Body of pancreas (tissue), 4 donors: ENCODE measurements at places on chromosomes 4 and X. TPM values are rescaled to one million over a fixed set of nuclear protein-coding genes. Genes with fewer than 3 reads are reported as not detected.
A peak's percentile ranks its signal among the peaks of the same experiment; 100 is the strongest.

GRCh38 chr4:123599061-123599919 lies 202.7 kb downstream of the SPRY1 start:
- H3K36me3 ChIP-seq: no peaks in the 10 kb centered on the region
- peaks cover 20% of the 10 kb centered on the region for H3K4me1 ChIP-seq
- DNase-seq: no peak
- H3K27ac ChIP-seq: peak overlapping the region; percentile 72
- H3K4me3 ChIP-seq: no peak overlapping the region

Gene DCAF8L2
- total RNA-seq: not detected

GRCh38 chr4:112348488-112349158 lies 51.5 kb downstream of the ALPK1 start:
- H3K36me3 ChIP-seq: no peaks in the 10 kb centered on the region
- no peaks in the 10 kb centered on the region for H3K4me1 ChIP-seq
- no peak overlapping the region for H3K4me3 ChIP-seq
- no peak for DNase-seq

DNA sequence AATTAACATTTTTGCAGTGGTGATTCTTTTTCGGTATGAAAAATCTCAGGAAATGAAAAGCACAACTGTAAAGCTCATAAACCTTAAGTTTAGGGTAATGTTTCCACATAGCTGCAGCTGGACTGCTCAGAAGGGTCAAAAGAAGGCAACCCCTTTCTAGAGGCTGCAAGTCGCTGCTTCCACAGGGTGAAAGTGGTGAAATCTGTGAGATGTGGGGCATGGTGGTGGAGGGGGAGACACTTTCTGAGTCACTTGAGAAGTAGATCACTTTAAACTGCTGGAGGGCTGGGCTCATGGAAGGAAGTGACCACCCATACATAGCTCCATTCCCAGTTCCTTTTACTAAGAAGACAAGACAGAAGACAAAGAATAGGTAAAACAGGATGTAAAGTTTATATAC lies 8.7 kb downstream of the SFRP2 start:
- H3K4me1 ChIP-seq: no peaks in the 10 kb centered on the region
- no peak for DNase-seq
- H3K27me3 ChIP-seq: no peaks in the 10 kb centered on the region
- no peaks in the 10 kb centered on the region for H3K36me3 ChIP-seq
- no peak overlapping the region for H3K27ac ChIP-seq
- H3K4me3 ChIP-seq: no peak overlapping the region

Gene SPIN2A
- total RNA-seq: 0.99 TPM

GRCh38 chr4:81445196-81445595 lies 26.5 kb downstream of the RASGEF1B start:
- DNase-seq: no peak
- no peaks in the 10 kb centered on the region for H3K27me3 ChIP-seq

GRCh38 chrX:68490644-68491043 lies 8.2 kb upstream of the YIPF6 start:
- H3K36me3 ChIP-seq: no peaks in the 10 kb centered on the region
- H3K4me1 ChIP-seq: no peaks in the 10 kb centered on the region
- DNase-seq: no peak

- DNase-seq: no peak
- no peak overlapping the region for H3K4me3 ChIP-seq
- H3K4me1 ChIP-seq: peaks cover 15% of the 10 kb centered on the region
- no peaks in the 10 kb centered on the region for H3K27me3 ChIP-seq
Measured at GRCh38 chr4:16133406-16133805, 49.6 kb upstream of the PROM1 start.

GRCh38 chr4:40180356-40180755 lies 16.5 kb upstream of the RHOH start:
- no peak overlapping the region for H3K27ac ChIP-seq
- no peaks in the 10 kb centered on the region for H3K36me3 ChIP-seq
- no peak overlapping the region for H3K4me3 ChIP-seq
- DNase-seq: no peak
- H3K27me3 ChIP-seq: no peaks in the 10 kb centered on the region

GRCh38 chrX:145848448-145848847 lies 30.8 kb downstream of the SLITRK2 start:
- H3K36me3 ChIP-seq: no peaks in the 10 kb centered on the region
- no peaks in the 10 kb centered on the region for H3K4me1 ChIP-seq
- no peaks in the 10 kb centered on the region for H3K27me3 ChIP-seq
- H3K4me3 ChIP-seq: no peak overlapping the region

DNA sequence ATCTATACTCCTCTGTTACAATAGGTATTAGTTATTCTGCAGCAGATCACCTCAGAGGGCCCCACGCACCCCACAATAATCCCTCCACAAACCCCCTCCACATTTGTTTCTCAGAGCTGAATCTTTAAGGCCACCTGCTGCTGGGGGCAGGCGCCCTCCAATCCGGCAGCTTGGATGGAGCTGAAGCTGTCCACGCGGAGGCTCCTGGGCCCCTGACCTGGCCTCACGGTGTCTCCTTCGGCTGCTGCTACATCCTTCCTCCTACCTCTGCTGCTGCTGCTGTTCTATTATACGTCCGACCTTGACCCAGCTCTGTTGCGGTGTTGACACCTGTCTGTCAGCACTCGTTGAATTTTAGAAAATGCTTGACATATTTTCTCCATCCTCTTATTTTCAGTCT lies 430.2 kb upstream of the ZFP42 start:
- no peak overlapping the region for H3K4me3 ChIP-seq
- H3K36me3 ChIP-seq: no peaks in the 10 kb centered on the region
- DNase-seq: no peak
- H3K4me1 ChIP-seq: no peaks in the 10 kb centered on the region
- no peak overlapping the region for H3K27ac ChIP-seq
- no peaks in the 10 kb centered on the region for H3K27me3 ChIP-seq

Gene KLKB1
- 2.6 TPM for total RNA-seq

GRCh38 chr4:96471956-96472867 lies 632.3 kb downstream of the PDHA2 start:
- H3K27ac ChIP-seq: no peak overlapping the region
- H3K27me3 ChIP-seq: no peaks in the 10 kb centered on the region
- H3K4me1 ChIP-seq: no peaks in the 10 kb centered on the region
- H3K36me3 ChIP-seq: no peaks in the 10 kb centered on the region
- no peak for DNase-seq

DNA sequence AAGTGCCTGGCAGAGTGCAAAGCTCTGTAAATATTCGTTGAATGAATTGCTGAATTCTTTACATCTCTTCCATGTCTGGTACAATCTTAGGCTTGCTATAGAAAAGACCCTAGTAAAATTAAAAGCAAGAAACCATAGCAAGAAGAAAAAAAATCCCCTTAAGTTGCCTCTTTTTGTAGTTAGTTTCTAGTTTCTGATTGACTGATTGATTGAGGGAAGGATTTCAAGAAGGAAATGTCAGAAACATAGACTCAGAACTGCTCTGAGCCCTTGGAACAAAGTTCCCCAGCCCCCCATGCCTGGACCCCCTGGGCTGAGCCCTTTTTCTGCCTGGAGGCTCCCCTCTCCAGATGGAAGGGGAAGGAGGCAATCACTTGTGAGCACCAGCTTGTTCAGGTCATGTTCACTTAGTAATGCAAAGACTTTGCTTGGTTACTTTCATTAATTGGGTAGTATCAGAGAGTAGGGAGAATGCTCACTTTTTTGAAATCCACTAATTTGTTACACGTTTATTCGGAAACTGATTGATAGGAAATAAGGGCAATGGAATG lies 35.6 kb downstream of the DAPP1 start:
- no peak for DNase-seq
- H3K4me3 ChIP-seq: no peak overlapping the region
- H3K27ac ChIP-seq: no peak overlapping the region
- no peaks in the 10 kb centered on the region for H3K27me3 ChIP-seq
- peaks cover 7% of the 10 kb centered on the region for H3K4me1 ChIP-seq

Gene OTUD6A
- total RNA-seq: not detected

GRCh38 chr4:92992758-92993157 lies 689.0 kb downstream of the GRID2 start:
- H3K36me3 ChIP-seq: no peaks in the 10 kb centered on the region
- DNase-seq: no peak
- H3K4me1 ChIP-seq: peaks cover 20% of the 10 kb centered on the region
- H3K27ac ChIP-seq: no peak overlapping the region

Gene ZDHHC15
- 2.3 TPM for total RNA-seq

Gene RFC1
- total RNA-seq: 30.9 TPM

DNA sequence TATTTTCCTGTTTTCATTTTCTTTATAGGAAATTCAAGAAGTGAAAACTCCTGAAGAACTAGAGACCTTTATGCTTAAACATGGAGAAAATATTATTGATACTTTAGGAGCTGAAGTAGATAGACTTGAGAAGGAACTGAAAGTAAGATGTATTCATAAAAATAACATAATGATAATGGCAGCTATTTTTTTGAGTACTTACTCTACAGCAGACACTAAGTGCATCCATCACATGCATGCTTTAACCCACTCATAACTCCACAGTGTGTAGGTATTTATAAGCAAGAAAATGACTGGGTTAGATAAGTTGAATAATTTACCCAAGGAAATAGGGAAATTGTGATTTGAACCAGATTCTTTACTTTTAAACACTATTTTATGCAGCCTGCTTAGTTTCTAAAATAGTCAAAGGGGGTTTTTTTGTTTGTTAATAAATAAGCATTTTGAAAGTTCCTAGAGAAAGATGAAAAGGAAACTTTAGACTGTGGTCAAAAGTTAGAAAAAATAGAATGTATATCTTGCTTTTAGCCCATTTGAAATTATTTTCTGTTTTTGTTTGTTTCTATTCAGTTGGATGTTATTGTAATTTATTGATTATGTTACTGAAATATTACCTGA lies 74.2 kb downstream of the BEND4 start:
- H3K36me3 ChIP-seq: peaks cover 4% of the 10 kb centered on the region
- H3K27me3 ChIP-seq: no peaks in the 10 kb centered on the region
- no peak overlapping the region for H3K4me3 ChIP-seq
- no peaks in the 10 kb centered on the region for H3K4me1 ChIP-seq
- DNase-seq: no peak

DNA sequence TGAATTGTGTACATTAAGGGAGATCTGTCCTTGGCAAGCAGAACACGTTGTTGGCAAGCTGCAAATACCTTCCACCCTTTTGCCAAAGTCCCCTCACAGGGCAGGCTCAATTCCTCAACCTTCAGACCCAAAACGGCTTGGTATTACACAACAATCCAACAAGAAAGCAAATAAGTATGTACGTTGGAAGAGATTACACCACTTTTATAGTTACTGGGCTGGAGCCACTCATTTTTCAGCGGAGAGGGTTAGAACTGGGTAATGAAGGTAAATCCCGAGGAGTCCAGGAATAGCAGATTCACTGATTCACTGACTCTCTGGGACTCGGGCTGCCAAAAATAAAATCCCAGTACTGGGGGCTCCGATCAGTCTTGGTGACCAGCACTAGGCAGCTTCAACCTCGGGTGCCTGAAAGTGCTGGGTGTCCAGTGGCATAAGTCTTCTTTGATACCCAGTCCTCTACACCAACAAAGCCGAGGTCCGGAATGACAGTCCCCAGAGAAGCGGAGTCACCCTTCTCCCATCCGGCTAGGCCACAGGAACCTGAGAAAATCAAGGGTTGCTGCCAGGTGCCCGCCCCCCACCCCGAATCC lies 587 bp downstream of the TIMM8A start:
- DNase-seq: no peak
- peak overlapping the region; percentile 62 for H3K4me3 ChIP-seq
- no peaks in the 10 kb centered on the region for H3K27me3 ChIP-seq
- peaks cover 12% of the 10 kb centered on the region for H3K4me1 ChIP-seq

Gene GSPT2
- total RNA-seq: 3.1 TPM

Gene ELF4
- total RNA-seq: 1.6 TPM

- no peaks in the 10 kb centered on the region for H3K4me1 ChIP-seq
- no peaks in the 10 kb centered on the region for H3K36me3 ChIP-seq
- no peak overlapping the region for H3K4me3 ChIP-seq
- DNase-seq: no peak
Measured at GRCh38 chrX:70998411-70999027, 67.6 kb upstream of the SLC7A3 start.

Gene PDGFC
- total RNA-seq: 19.1 TPM

DNA sequence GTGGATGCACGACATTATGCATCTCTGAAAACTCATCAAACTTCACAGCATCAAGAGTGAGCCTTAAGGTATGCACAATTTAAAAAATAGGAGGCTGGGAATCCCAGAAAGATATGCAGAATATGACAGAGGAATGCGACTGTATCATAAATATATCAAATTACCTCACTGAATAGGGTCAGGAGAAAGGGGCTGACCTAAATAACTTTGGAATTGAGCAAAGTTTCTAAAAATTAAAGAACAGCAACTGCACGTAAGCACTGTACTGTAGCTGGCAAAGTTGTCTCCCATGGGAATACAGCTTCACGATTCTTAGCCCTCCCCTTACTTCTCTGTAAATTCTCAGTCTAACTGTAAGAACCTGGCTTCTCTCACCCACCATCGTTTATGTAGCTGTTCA lies 397.4 kb upstream of the ZFP42 start:
- no peaks in the 10 kb centered on the region for H3K27me3 ChIP-seq
- no peaks in the 10 kb centered on the region for H3K4me1 ChIP-seq
- H3K36me3 ChIP-seq: no peaks in the 10 kb centered on the region
- DNase-seq: no peak
- no peak overlapping the region for H3K4me3 ChIP-seq

- no peak overlapping the region for H3K4me3 ChIP-seq
- no peak overlapping the region for H3K27ac ChIP-seq
- H3K36me3 ChIP-seq: no peaks in the 10 kb centered on the region
Measured at GRCh38 chr4:37279894-37280592, 35.5 kb downstream of the NWD2 start.

Gene HTR2C
- total RNA-seq: not detected

Gene DOCK11
- total RNA-seq: 15.8 TPM

Gene KCNIP4
- total RNA-seq: not detected

Gene PRIMPOL
- 15.0 TPM for total RNA-seq

DNA sequence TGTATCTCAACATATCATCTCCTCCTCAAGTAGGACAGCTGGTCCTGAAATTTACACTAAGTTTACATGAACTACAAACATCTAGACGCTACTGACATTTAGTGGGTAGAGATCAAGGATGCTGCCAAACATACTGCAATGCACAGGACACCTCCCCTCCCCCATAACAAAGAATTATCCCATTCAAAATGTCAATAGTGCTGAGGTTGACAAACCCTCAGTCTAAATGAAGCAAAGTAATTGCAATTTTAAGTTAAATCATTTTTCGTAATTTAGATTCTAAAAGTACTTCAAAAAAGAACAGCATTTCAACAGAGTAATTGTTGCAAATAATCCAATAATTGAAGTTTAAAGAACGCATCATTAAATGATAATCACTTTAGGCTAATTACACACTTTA lies 1.2 kb downstream of the PRMT9 start:
- no peak overlapping the region for H3K4me3 ChIP-seq
- no peaks in the 10 kb centered on the region for H3K27me3 ChIP-seq
- H3K4me1 ChIP-seq: peaks cover 13% of the 10 kb centered on the region
- H3K27ac ChIP-seq: no peak overlapping the region
- no peaks in the 10 kb centered on the region for H3K36me3 ChIP-seq
- DNase-seq: no peak

Gene FAM184B
- not detected for total RNA-seq

Gene SHISA3
- not detected for total RNA-seq
